ENCODE measurements at places on chromosomes 5 and 9.
A peak's percentile ranks its signal among the peaks of the same experiment; 100 is the strongest.

- no peak for DNase-seq
These were observed 920.5 kb downstream of the TLE4 start for GRCh38 chr9:80492221-80492620.

GRCh38 chr5:101995585-101995984, 300.5 kb downstream of the SLCO4C1 start:
- no peak for DNase-seq

DNA sequence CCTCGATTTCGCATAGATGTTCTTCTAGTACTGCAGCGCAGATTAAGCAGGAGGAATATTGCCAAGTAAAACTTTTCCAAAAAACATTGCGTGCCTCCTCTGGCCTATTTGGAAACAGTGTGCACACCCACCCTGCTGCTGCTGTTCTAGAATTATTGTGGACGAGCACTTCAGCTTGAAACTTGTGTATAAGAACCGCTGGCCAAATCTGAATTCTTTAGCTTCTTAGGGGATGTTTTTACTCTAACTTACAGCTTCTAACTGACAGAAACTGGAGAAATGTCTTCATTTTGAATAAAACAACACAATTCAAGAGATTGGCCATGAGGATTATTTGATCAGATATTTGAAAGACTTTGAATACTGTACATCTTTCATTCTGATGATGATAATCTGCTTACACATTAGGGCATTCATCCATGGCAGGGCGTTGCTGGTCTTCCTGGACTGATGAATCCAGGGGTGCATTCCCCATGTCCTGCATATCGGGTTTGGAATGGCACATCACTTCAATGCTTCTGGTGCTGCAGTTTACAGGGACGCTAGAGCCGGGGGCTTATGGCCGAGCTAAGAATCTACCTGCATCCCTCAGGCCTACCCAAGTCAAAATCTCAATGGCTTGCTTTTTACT, 6.5 kb downstream of the ADAMTS16 start:
- no peak for DNase-seq

- DNase-seq = no peak
These were observed 17.5 kb downstream of the CYFIP2 start for GRCh38 chr5:157283434-157283833.

- no peak for DNase-seq
These were observed 95.3 kb downstream of the ZNF608 start for GRCh38 chr5:124650951-124651662.

DNA sequence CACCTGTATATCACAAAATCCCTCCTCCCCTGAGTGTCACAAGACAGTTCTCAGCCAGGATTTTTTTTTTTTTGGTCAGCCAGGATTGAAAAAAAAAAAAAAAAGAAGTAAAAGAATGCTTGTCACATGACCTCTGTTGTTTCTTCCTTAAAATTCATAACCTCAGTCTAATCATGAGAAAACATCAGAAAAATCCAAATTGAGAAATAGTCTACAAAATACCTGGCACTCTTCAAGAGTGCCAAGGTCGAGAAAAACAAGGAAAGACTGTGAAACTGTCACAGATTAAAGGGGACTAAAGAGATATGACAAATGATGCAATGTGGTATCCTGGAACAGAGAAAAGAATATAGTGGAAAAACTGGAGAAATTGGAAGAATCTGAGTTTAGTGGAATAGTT, 58.5 kb upstream of the SUB1 start:
- DNase-seq = no peak

- DNase-seq = no peak
These were observed 67.3 kb downstream of the COMMD10 start for GRCh38 chr5:116152169-116152568.

GRCh38 chr5:77117161-77117560, 30.1 kb upstream of the ZBED3 start:
- DNase-seq = peak; percentile 46

GRCh38 chr5:85345818-85346217, 961.1 kb upstream of the EDIL3 start:
- no peak for DNase-seq
